Right kidney (tissue), 9 donors: ENCODE measurements at places on chromosomes 16 and 17.

- no peak for DNase-seq
Observed at GRCh38 chr16:80260906-80261311, 279.9 kb upstream of the DYNLRB2 start.

GRCh38 chr16:87764600-87765472 is 950 bp downstream of the KLHDC4 start:
- DNase-seq: no peak

DNA sequence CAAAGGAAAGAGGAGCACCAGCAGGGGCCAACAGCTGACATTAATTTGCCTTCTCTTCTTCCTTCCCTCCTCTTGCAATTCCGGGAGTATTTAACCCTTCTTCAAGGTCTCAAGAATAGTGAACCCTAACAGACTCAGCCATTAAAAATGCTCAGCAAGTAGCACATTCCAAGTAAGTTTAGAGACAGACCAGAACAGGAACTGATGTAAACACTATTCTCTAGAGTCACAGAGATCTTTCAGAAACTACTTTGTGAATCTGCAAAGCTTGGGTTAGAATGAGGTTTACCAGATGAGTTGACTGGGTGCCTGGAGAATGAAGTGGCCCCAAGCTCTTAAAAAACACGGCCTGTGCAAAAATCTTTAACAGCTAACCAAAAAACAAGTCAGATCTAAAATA is 50.9 kb downstream of the TEX2 start:
- no peak for DNase-seq

GRCh38 chr17:81898885-81899284 is 3.2 kb upstream of the NPB start:
- no peak for DNase-seq

DNA sequence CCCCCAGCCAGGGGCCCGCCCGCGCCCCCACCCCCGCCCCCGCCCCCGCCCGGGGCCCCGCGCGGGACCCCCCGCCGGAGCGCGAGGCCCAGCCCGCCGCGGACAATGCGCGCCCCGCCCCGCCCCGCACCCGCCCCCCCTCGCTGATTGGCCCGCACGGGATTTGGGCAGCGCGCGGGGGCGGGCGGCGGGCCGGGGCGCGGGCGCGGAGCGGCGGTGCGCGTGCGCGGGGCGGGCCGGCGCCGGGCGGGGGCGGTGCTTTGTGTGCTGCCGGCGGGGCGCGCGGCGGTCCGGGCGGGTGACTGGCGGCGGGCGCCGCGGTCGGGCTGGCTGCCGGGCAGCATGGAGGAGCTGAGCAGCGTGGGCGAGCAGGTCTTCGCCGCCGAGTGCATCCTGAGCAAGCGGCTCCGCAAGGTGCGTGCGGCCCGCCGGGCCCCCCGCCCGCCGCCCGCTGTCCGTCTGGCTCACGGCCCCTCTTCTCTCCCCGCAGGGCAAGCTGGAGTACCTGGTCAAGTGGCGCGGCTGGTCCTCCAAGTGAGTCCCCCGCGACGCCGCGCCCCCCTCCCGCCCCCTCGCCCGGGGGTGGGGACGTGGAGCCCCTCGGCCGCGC is at the start of gene CBX2:
Gene CBX2, plus strand, starts transcription at position 255 of the 610 bp plus-strand sequence. Its CDS starts 88 bp downstream, at position 343.
- peak; percentile 77 for DNase-seq

GRCh38 chr16:70691223-70692129 is 5.6 kb upstream of the MTSS2 start:
- no peak for DNase-seq

DNA sequence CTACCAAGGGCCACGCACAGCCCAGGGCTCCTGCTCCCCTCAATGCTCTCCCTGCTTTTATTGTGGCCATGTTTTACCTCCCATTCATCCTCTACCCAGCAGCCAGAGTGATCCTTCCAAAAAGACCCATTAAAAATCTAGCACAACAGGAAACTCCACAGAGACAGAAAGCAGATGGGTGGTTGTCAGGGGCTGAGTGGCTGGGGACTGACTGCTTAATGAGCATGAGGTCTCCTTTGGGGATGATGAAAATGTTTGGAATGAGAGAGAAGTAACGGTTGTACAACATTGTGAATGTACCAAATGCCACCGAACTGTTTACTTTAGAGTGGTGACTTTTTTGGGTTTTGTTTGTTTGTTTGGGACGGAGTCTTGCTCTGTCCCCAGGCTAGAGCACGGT is 107.4 kb downstream of the GAS7 start:
- DNase-seq: no peak

DNA sequence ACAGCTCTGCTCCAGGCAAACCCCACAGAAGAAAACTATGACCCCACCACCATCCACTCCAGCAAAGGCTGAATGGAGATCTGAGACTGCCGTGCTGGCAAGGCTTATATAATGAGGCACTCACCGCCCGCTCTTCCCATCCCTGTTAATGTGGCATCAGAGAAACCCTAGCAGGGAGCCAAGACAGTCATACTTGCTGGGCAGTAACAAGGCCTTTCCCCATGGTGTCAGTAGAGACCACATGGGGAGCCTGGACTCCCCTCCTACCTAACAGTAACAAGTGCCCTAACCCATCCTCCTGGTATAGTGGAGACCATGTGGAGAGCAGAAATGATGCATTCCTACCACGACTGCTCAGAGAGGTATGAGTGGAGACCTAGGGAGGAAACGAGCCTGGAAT is 235.2 kb downstream of the C16orf78 start:
- DNase-seq: no peak

- no peak for DNase-seq
Observed at GRCh38 chr16:8762254-8762653, 35.2 kb downstream of the TMEM186 start.

DNA sequence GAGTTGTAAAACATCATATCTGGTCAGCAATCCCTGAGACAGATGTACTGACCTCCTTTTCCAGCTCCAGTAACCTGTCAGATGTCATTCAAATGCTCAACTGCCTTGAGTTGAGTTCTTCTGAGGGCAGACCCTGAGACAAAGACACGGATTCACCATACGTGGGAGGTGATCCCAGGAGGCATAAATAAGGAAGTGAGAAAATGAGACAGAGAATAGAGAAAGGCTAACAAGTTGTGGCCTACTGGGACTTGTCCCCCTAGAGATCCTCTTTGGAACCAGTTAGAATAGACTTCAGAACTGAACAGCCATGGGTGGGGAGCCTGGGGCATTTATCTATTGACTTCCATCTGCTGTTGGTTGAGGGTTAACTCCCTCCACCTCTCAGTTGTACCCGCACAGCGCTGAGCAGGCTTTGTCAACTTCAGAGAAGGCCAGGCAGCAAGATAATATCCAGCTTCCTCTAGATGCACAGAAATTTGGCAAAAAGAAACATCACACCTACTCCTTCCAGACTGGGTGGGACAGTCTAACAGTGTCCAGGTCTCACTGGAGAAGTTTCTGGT is 123.0 kb upstream of the DYNLRB2 start:
- no peak for DNase-seq

DNA sequence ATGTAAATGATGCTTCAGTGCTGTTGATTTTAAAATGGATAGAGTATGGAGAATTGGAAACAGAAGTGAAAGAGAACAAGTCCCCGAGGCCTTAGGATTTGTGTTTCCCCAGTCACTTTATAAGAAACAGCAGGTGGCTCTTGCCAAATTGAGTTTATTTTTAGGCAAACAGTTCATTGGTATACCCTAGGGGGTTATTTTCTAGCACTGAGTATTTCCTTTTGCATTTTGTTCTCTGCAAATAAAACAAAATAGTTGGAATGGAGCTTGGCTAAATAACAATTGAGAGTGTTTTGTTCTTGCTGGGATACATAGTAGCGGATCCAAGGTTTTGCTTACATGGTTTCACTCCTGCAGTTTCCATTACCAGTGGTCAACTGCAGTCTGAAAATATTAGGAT is 591.1 kb upstream of the C16orf82 start:
- DNase-seq: no peak

- DNase-seq: no peak
Observed at GRCh38 chr16:89383095-89384003, 107.0 kb downstream of the ANKRD11 start.

GRCh38 chr17:69358688-69359596 is 32.0 kb upstream of the ABCA5 start:
- DNase-seq: no peak

- no peak for DNase-seq
Observed at GRCh38 chr16:85088570-85089199, 23.6 kb downstream of the CIBAR2 start.

GRCh38 chr16:4976079-4976478 is 17.9 kb downstream of the SEC14L5 start:
- DNase-seq: no peak

DNA sequence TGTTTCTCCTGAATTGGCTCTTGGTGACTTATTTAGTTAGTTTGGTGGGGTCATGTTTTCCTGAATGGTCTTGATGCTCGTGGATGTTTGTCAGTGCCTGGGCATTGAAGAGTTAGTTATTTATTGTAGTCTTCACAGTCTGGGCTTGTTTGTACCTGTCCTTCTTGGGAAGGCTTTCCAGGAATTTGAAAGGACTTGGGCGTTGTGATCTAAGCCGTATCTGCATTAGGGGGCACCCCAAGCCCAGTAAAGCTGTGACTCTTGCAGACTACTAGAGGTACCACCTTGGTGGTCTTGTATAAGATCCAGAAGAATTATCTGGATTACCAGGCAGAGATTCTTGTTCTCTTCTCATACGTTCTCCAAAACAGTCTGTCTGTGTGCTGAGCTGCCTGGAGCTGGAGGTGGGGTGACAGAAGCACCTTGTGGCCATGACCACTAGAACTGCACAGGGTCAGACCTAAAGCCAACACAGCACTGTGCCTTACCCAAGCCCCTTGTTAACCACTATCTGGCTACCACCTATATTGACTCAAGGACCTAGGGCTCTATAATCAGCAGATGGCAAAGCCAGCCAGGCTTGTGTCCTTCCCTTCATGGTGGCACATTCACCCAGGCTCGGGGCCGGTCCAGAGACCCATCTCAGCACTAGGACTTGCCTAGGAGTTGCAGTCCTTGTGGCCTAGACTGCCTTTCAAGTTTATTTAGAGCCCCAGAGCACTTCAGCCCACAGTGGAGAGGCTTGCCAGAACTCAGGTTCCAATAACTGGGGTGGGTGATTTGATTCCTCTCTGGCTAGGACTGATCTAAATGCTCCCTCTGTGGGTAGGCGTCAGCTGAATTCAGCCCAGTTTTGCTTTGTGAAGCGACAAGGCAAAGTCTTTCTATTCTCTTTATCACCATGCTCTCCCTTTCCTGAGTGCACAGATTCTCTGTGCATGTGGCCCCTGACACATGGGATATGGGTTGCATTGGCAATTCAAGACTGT is 11.0 kb downstream of the RNF135 start:
- DNase-seq: no peak

DNA sequence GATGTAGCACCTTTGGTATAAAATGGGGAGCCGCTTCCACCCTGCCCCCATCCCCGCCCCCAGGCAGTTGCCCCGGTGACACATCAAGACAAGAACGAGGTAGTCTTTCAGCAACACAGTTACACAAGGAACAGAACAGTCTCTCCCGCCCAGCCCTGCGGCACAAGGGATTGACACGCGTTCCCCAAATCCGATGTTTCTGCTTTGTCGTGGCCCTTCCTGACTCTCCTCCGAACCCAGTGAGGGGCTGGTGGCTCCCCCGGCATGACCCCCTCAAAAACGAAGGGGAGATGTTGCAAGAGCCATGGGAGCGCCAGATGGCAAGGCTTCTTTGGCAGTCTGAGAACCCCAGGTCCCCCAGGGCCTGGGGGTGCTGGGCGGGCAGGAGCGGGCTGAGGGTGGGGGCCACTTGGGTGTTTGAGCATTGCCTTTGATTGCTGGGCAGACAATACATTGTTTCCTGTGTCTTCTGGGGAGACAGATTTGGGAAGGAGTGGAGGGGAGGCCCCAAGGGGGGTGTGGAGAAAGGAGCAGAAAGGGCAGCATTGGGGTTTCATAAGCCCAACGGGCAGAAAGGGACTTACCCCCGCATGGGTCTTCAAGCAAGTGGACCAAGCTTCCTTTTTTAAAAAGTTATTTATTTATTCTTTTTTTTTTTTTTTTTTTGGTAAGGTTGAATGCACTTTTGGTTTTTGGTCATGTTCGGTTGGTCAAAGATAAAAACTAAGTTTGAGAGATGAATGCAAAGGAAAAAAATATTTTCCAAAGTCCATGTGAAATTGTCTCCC is 16.6 kb downstream of the COL1A1 start:
- DNase-seq: no peak

DNA sequence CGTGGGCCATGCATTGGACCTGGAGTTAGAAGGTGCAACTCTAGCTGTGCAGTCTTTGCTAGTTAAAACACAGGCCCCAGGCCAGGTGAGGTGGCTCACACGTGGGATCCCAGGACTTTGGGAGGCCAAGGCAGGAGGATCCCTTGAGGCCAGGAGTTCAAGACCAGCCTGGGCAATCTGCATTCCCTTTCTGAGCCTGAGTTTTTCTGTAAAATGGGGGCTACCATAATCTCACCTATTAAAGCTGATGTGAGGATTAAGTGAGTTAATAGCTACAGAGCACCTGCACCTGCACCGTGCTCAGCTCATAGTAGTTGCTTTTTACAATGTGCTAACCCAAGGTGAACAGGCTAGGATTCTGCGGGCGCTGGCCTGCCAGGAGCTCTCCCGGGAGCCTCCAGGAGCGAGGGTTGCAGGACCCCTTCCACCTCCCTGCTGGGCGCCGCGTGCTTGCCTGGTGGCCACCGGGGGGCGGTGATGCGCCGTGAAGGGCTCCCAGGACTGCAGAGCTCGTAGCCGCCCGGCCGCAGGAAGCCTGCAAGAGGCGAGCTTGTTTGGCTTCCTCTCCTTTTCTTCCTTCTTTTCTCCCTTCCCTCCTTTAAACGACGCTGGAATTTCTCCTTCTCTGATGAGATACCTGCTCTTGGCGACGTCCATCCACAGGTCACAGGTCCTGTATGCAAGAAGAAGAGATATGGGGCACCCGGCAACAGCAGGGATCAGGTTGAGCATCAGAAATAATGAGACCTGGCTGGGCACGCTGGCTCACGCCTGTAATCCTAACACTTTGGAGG is 51.3 kb downstream of the ZFP90 start:
- DNase-seq: peak; percentile 74

GRCh38 chr17:61208301-61209105 is 191.1 kb upstream of the TBX2 start:
- DNase-seq: peak; percentile 44

DNA sequence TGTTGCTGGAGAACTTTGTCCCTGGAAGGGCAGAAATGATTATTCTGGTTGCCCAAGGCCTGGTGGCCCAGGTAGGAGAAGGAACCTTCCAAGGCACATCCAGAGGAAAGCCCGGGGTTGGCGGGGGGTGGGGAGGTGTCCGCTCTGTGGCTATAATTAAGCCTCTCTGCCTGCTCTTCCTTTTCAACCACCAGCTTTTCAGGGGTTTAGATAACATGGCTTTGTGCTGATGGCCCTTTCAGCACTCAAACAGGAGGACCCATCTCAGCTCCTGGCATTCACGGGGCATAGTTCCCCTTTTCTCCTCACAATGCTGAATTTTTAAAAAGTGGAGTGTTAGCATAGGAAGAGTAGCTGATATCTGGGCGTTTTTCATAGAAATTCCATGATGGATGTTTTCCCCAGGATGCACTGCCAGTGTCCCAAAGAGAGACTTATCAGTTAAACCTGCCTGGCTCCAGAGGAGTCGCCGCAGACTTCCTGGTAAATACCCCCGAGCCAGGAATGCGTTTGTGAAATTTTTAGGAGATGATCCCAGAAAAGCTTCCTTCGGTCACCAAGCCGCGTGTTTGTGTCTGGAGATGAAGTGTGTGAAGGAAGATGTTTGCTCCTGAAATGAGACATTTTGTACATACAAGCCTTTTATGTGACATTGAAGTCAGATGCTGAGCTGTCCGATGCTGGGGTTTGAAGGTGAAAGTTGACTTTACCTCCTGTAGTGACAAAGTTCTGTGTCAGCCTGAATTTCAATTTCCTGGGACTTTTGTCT is 188.5 kb downstream of the MSI2 start:
- no peak for DNase-seq

- no peak for DNase-seq
Observed at GRCh38 chr16:65388592-65388991, 266.7 kb upstream of the CDH11 start.

GRCh38 chr16:81923296-81923695 is 88.0 kb downstream of the SDR42E1 start:
- no peak for DNase-seq
